ENCODE measurements at places on chromosomes 13 and 19.
A peak's percentile ranks its signal among the peaks of the same experiment; 100 is the strongest.

GRCh38 chr19:988081-988480, 3.9 kb downstream of the WDR18 start:
- no peak for DNase-seq

DNA sequence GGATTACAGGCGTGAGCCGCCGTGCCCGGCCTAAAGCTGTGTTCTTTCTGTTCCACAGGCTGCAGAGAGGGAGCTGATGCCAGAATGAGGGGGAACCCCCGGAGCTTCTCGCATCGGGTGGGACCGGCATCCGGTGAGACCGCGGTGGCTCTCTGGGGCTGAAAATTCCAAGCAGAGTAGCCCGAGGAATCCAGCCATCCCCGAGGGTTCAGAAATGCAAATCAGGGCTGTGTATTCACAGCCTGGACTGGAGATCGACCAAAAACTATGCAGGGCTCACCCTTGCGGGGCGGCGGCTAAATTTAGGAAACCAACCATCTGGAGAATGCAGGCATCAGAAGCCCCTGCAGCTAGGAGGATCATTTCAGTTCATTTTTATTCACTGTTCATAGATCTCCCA, 99.2 kb downstream of the GNG7 start:
- DNase-seq, result no peak

DNA sequence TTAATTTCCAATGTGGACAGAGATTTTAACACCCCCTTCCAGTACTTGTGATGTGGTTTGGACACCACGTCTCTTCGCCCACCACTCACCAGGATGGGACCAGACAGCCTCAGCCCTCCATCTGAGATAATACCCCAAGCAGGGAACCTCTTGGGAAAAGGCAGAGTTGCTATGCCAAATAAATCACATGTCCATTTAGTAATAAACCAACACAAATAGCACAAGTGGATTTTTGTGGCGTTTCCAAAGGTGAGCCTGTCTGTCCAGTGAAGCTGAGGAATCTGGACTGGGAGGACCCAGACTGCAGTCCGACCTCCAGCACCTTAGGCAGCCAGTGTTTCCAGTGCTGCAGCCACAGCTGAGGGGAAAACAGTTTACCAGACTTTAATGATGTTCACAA, 34.1 kb upstream of the GAS6 start:
- no peak for DNase-seq

GRCh38 chr13:33285420-33286124, at the start of gene STARD13:
Gene STARD13 (minus strand): TSS chr13:33285755. CDS start chr13:33285638, 117 bp downstream.
- DNase-seq, result peak; percentile 1

GRCh38 chr19:1970806-1971502, 30.0 kb downstream of the CSNK1G2 start:
- DNase-seq, result no peak

- DNase-seq, result no peak
Measured at GRCh38 chr13:99144306-99144705, 56.3 kb upstream of the UBAC2 start.

DNA sequence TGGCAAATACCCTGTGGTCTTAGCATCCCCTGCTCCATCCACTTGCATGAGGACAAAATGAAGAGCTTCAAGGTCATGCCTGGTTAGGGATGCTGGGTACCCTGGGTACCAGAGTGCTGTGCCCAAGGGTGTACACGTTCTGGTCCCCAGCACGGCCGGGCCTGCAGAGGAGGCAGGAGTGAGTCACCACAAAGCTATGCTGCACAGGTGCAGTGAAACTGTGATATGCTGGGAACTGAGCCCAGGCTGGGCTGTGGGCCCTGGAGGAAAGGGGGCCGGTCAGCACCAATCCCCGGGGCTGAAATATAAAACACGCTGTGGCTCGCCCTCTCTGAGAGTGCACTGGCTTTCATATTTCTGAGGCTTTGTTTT, 95.1 kb downstream of the TSHZ3 start:
- DNase-seq, result no peak

- no peak for DNase-seq
Measured at GRCh38 chr13:87003265-87003664, 667.9 kb upstream of the SLITRK5 start.

DNA sequence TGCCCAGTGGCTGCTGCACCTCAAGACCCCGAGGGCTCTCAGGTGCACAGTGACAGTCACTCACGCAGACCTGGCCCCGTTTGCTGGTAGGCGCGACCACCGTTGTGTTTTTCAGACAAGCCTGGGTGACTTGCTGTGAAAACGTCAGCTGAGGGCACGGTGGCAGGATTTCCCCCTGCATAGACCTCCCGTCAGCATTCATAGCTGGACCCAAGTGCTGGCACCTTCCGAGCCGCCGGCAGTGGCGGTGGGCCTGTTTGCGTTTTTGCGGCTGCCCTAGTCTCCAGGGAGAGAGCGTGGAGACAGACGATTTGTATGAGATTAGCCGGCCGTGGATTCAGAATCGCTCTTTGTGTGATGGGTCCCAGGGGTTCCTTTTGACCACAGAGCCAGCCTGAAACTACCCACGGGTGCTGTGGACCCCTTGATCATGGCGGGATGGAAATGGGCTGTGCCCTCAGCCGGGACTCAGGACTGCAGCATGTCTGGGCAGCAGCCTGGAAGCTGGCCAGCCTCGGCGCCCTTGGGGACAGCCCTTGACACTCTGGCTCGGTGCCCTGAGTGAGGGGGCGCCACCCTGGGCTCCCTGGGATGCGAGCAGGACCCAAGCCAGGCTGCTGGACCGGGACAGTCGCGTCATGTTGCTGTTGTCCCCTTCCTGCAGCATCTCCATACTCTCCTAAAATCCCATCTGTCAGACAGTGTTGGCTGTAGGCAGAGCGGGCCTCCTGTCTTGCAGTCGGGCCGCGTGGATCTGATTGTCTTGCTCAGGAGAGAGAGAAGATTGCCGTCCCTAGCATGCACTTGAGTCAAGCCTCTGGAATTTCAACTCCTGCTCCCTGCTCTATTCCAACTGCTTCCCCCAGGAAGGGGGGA, 8.6 kb downstream of the KDM4B start:
- no peak for DNase-seq

- DNase-seq, result no peak
Measured at GRCh38 chr13:98537740-98538139, 39.2 kb downstream of the STK24 start.

GRCh38 chr19:11168568-11168967, 13.0 kb upstream of the SPC24 start:
- DNase-seq, result no peak

- no peak for DNase-seq
Measured at GRCh38 chr13:112246731-112247470, 129.3 kb upstream of the SPACA7 start.

GRCh38 chr19:17711851-17712250, 7.4 kb upstream of the MAP1S start:
- DNase-seq, result no peak

DNA sequence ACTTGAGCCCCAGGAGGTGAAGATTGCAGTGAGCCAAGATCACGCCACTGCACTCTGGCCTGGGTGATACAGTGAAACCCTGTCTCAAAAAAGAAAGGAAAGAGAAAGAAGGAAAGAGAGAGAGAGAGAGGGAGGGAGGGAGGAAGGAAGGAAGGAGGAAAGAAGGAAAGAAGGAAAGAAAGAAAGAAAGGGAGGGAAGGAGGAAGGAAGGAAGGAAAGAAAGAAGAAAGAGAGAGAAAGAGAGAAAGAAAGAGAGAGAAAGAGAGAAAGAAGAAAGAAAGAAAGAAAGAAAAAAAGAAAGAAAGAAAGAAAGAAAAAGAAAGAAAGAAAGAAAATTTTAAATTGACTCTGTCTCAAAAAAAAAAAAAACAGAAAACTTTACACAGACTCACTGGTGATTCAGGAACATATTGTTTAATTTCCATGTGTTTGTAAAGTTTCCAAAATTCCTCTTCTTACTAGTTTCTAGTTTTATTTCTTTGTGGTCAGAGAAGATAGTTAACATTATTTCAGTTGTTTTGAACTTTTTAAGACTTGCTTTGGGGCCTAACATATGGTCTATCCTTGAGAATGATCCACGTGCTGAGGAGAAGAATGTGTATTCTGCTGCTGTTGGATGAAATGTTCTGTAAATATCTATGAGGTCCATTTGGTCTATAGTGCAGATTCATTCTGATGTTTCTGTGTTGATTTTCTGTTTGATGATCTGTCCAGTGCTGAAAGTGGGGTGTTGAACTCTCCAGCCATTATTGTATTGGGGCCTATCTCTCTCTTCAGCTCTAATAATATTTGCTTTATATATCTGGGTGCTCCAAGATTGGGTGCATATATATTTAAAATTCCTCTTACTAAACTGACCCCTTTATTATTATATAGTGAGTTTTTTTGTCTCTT, 204.4 kb upstream of the SERP2 start:
- DNase-seq, result no peak

DNA sequence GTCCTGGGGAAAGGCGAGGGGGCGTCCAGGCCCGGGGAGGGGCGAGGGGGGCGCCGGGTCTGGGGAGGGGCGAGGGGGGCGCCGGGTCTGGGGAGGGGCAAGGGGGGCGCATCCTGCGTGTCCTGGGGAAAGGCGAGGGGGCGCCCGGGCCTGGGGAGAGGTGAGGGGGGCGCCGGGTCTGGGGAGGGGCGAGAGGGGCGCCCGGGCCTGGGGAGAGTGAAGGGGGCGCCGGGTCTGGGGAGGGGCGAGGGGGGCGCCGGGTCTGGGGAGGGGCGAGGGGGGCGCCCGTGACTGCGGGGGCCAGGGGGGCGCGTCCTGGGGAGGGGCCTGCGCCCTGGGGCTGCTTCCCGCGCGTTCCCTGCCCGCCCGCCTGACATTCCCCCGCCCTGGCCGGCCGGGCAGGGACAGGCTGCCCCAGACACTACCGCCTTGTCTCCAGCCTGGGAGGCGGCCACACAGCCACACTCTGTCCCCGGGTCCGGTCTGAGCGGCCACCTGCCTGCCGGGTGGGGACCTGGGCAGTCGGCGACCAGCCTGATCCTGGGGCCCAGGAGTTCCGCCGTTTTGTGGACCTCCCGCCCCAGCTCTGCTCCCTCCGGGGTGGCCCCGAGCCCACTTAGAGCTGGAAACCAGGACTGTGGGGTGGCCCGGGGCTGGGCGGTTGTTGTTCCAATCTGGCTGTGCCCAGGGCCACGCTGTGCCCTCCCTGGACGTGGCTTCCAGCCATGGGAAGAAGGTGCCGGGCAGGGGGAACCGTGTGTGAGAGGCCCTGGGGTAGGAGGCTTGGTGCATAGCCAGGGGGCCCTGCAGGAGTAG, 11.8 kb downstream of the PALM start:
- no peak for DNase-seq

- DNase-seq, result no peak
Measured at GRCh38 chr13:39776439-39776838, 121.0 kb downstream of the COG6 start.

DNA sequence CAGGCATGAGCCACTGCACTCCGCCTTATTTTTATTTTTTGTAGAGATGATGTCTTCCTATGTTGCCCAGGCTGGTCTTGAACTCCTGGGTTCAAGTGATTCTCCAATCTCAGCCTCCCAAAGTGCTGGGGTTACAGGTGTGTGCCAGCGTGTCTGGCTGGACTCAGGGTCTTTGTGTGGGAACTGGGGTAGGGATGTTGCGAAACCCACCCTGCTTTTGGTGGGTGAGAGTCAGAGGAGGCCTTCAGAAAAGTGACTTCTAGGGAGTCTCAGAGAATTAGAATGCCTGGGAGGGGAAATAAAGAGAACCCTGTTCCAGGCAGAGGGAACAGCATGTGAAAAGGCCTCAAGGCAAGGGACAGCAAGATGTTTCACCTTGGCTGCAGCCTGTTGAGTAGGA, 13.2 kb downstream of the TLE5 start:
- no peak for DNase-seq

GRCh38 chr13:103236213-103236612, 170.0 kb upstream of the SLC10A2 start:
- no peak for DNase-seq

DNA sequence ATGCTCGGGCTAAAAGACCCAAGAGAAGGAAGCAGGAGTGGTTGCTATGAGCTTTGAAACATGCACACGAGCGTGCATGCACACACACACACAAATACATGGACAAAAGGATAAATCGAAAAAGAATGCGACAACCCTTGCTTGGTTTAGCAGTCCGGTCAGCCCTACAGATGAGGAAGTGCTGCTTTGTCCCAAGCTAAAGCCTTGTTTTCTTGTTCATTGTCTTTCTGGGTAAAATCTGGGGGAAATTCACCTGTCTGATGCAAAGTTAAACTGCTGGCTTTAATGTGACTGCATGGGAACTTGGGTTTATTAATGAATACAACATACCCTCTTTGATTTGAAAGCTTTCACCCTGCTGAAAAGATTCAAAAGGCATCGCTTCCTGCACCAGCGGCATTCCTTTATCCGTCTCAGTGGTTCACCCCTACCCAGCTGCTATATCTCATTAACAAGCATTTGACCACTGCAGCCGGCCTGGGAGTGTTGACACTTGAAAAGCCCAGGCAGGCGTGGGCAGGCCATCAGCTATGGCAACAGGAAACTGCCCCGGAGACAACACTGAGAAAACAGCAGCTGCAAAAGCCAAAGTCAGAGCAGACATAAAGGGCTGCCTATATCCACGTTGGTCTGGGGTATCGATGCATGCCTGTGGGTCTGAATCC, 301.7 kb downstream of the NDFIP2 start:
- DNase-seq, result no peak

GRCh38 chr13:80058626-80059025, 282.3 kb downstream of the SPRY2 start:
- DNase-seq, result no peak

DNA sequence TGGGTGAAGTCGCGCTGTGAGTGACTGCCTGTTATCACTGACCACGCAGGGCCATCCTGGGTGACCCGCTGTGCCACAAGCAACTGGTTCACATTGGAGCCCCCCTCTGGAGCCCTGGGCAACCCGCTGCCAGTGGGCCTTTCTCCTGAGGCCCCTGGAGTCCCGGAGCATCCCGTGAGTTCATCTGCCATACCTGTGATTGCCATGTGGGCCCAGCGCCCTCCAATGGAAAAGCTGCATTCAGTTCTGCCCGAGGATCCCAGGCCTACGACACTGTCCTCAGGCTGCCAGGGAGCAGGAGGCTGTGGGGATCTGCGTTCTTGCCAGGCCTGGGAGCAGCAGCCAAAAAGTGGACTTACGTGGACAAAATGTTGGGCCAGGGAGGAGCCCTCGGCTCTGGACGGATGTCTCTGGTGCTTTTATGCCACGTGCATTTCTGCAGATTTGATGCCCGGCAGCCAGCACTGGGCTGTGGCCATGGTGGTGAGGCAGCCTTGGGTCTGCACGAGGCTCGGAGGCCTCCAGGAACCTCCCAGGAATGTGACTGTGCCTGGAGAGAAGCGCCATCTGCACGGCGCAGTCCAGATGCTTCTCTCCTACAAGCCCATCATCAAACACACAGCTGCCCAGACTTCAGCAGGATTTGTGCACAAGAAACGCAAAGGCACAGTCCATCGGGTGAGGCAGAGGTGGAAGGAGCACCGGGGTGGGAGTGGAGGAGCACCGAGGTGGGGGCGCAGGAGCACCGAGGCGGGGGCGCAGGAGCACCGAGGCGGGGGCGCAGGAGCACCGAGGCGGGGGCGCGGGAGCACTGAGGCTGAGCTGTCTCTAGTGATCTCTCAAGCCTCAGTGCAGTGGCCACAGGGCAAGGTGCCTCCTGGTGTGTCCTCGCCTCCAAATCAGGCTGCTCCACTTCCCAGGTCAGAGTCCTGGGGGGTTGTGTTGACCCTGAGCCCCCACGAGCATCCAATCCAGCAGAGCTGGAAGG, 44.0 kb downstream of the C13orf46 start:
- DNase-seq, result no peak

GRCh38 chr13:21033212-21033840, 28.1 kb downstream of the LATS2 start:
- no peak for DNase-seq

All from stimulated activated CD4-positive, alpha-beta T cell treated with anti-CD3 and anti-CD28 coated beads, TNF-alpha, amount 100 ng/mL, for 4 hours (primary cell).